ENCODE measurements at places on chromosomes 5 and 9. TPM values are rescaled to one million over a fixed set of nuclear protein-coding genes. Genes with fewer than 3 reads are reported as not detected.

DRD1 gene
- 0.19 TPM for polyA plus RNA-seq

- no peak for DNase-seq
Measured at GRCh38 chr5:6435356-6435755, 13.3 kb upstream of the UBE2QL1 start.

GRCh38 chr5:1168796-1169195 lies 32.6 kb upstream of the SLC6A19 start:
- no peak for DNase-seq

GRCh38 chr9:86187121-86187520 lies 72.3 kb downstream of the C9orf153 start:
- no peak for DNase-seq

PRDM9 gene
- polyA plus RNA-seq: not detected

DNA sequence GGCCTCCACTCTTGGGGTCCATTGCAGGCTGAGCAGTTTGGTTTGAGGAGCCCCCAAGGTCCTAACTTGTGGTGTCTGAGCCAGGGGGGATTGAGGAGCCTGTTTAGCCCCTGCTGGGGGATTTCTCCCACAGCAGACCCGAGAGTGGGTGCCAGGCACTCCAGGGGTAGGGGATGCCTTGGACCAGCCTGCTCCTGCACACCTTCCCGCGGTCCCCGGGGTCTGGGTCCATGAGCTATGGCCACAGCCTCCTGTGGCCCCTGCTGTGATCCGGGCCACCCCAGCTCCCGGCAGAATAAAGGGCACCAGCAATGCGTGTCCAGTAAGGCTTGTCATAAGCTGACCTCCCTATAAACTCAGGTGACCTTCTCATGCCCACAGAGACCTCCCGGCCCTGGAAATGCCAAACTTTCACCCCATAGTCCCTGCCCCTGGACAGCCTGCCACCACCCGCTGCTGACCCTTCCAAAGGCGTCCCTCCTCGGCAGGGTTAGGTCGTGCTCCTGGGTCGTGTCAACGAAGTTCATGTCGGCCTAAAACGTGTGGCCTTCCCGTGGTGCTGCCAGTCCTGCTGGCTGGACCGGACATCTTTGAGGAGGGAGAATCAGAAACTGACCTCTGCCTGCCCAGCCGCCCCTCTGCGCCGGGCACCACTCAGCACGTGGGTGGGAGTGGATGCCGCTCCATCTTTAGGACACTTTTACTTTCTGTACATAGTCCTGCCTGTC lies 137.6 kb downstream of the MRPL36 start:
- no peak for DNase-seq

DNA sequence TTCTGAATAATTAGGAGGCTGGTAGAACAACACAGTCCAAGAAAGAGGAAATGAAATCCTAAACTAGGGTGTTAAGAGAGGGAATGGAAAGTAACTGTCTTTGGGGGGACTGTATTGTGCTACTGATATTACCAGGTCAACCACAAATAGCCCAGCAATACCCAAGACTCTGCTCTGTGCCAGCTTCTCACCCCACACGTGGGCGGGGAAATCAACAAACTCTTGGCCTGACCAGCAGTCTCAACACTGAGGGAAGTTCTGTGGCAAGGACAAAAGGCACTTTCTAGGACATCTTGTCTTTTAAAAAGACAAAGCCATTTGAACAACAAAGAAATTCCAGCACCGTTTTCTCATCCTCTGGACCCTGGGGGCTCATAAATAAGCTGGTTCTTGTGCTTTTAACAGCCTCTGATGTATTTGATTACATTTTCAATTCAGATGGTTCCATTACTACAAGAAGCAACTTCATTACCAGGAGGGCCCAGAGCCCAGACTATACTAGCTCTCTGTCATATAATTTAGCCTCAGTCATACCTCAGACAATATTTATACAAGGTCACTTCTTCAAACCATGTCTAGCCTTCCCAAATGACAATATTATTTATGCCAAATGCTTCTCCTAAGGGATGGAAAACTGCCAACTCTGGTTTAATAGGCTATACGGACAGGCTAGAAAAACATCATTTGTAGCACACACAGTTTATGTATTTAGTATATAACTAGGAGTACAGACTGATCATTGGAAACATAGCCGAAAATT lies 297.8 kb downstream of the CWC27 start:
- no peak for DNase-seq

BTNL8 gene
- polyA plus RNA-seq: not detected

DNA sequence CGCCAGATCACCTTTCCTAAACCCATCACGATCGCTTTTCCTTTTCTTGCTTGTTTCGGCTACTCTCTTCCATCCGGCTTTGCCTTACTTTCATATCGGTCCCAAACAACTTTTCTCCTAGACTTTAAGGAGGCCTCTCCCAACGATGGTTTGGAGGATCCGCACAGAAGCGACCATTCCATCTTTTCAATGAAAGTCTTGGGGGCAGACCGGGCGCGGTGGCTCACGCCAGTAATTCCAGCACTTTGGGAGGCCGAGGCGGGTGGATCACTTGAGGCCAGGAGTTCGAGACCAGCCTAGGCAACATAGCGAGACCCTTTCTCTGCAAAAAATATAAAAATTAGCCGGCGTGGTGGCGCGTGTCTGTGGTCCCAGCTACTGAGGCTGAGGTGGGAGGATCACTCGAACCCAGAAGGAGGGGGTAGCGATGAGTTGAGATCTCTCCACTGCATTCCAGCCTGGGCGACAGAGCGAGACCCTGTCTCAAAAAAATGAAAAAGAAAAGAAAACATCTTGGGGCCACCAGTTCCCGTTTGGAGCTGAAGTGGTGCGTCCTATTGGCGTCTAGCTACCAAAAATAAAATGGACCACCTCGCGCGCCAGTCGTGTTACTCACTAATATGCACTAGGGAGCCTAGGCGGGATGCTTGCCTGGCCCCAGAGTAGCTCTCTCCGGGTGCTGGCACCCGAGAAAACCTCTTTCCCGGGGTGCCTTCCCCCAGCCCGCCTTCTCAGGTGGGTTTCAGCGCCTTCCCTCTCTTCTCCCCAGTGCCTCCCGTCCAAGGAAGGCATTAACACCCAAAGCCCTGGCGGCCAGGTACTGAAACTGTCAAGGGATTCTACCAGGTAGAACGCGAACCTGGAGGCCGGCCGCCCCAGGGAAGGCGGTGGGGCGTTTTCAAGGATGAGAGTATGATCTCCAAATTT lies 800 bp upstream of the AP3B1 start:
- no peak for DNase-seq

DNA sequence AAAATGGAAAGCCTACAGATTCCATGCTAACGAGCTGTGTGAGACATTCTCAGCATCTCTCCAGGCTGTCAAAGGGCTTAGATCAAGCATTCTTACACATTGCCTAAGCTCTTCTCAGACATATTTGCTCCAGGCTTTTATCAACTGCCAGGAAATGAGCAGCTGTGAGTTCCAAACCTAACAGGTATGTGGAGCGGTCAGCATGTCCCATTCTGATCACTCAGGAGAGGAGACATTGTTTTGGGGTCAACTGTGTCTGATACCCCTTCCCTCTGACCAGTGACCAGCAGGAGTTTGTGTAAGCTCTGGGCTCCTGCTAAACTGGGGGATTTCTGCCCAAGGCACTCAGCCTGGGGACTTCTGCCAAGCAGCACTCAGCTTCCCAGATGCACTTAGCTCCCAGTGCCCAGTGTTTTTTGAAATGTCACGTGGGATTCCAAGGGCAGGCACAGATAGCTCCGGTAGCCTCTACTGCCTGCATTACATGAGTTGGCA lies 229.1 kb downstream of the SEC61B start:
- no peak for DNase-seq

- no peak for DNase-seq
Measured at GRCh38 chr9:76751001-76751400, 13.2 kb upstream of the PCA3 start.

GRCh38 chr5:126852091-126852571 lies 75.2 kb downstream of the LMNB1 start:
- DNase-seq: no peak

DNA sequence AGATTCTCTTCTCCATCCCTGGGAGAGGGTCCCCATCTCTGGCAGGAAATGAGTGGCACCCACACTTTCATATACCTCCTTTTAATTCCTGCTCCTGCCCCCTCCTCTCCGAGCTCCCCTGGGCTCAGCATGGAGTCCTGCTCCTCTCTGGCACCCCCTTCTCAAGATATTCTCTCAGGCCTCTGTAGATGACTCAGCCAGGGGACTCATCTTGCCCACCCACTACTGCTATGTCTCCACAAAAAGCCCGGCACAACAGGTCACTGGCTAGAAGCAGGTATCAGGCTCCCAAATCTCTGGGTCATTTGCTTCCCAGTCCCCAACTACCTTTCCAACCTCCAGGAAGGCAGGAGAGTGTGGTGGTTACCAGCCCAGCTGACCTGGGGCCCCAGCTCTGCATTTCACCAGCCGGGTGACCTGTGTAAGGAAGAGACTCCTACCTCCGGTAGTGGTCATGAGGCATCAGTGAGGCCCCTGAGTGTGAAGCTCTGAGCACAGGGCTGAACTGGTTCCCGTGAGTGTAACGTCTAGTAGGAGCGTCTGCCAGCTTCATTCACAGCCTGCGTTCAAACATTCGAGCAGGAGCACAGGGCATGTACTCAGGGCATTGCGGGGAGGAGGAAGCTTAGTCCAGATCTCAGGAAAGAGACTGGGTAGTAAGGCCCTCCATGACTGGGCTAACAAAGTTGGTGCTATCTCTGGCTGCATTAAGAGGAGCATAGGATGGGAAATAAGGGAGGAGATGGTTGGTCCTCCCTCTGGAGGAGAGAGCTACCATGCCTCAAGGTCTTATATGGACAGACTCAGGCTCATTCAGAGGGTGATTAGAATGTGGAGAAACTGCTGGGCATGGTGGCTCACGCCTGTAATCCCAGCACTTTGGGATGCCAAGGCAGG lies 63.7 kb downstream of the LMX1B start:
- no peak for DNase-seq

GRCh38 chr5:151902215-151902614 lies 22.4 kb downstream of the GLRA1 start:
- no peak for DNase-seq

PDZD2 gene
- 0.40 TPM for polyA plus RNA-seq

GRCh38 chr9:19807182-19807892 lies 18.5 kb upstream of the SLC24A2 start:
- DNase-seq: no peak

DNA sequence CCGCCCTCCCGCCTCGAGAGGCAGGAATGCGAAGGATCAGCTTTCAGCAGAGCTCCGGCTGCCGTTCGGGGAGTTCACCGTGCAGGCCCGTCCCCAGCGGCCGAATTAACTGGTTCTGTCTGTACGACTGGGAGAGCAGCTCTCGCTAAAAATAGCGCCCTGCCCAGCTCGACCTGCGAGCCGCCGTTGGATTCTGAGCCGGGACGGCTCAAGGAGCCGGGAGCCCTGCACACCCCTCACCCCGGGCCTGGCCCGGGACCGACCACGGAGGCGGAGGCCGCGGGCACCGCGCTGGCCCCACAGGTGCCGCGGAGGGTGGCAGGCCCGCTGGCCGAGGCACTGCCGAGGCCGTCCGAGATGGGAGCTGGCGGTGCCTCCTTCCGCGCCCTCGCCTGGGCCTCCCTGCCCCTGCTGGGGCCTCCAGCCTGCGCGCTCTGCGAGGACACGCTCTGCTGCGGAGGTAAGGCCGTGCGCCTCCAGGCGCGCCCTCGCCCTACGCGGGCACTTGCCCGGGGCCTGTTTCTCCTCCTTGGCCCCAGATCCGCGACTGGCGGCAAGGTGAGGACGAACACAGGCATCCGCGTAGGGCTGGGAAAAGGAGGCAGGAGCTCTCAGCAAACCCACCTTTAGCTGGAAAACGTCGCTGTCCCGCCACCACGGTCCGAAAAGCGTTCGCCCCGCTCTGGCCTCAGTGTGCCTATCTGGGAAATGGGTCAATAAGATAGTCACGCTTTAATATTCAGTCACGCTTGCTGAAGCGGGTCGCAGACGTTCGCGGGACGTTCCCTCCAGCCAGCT lies 53.1 kb upstream of the DAB2IP start:
- DNase-seq: peak; percentile 87

- peak; percentile 13 for DNase-seq
Measured at GRCh38 chr9:112925058-112925641, 34.5 kb upstream of the SLC46A2 start.

- no peak for DNase-seq
Measured at GRCh38 chr5:150075233-150075632, 11.1 kb downstream of the CSF1R start.

SLC6A19 gene
- polyA plus RNA-seq: not detected

GRCh38 chr9:69292078-69292477 lies 32.9 kb upstream of the ENTREP1 start:
- no peak for DNase-seq

DNA sequence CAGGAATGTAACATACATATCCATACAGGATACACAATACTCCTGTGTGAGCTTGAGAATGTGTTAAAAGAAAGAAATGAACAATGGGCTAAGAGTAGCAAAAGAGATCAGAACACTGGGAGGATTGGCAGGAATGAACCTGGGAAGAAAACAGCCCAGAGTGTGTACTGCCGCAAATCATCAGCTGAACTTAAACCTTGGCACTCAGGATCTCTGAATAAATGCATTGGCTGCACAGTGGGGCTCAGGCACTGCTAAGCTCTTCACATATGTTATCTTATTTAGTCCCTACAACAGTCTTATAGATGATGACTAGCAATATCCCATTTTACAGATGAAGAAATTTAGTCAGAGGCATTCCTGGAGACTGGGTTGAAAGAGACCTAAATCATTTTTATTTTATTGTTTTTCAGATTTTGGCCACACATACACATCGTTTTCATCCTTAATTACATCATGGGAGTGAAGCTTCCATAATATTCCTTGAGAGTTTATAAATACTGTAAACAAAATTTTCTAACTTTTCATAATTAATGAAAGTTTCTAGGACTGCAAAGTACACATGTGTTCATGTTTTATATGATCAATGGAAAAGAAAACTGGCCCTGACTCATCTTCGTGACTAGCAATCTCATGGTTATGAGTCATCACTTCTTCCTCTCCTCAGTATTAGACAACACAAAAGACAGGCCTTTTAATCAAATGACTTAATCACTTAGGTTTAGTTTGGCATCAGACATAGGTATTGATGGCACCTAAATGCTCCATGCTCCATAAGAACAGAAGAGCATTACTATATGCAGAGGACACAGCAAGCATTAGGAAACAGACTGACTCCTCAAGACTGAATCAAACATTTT lies 59.2 kb downstream of the CDH18 start:
- DNase-seq: peak; percentile 92

GRCh38 chr9:136631038-136632000 lies 31.4 kb upstream of the EGFL7 start:
- DNase-seq: peak; percentile 70

Data from fibroblast of lung (primary cell).